ENCODE measurements at places on chromosomes 7 and 10.

GRCh38 chr10:19491166-19491565, 325.1 kb upstream of the PLXDC2 start:
- DNase-seq, result no peak

DNA sequence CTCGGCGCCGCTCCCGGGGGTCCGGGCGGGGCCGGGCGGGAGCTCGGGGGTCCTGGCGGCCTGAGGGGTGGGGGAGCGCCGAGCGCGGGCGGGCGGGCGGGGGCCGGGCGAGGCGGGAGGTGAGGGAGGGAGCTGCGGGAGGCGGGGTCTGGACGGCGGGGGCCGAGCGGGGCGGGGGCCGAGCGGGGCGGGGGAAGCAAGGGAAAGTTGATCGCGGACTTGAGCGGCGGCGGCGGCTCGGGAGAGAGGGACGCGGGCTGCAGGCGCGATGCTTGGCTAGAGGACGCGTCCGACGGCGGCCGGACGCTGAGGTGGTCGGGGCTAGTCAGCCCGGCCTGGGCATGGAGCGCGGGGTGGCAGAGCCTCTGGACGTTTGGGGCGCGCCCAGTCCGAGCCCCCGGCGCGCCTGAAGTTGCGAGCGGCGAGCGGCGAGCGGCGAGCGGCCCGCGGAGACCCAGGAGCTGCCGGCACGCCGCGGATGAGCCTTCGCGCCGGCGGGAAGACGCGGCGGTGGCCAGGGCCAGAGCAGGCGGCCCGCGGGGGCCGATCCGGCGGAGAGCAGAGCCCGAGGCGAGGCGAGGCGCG, at the start of gene CDH23:
CDH23 (plus strand) TSS at position 210 of the 585 bp plus-strand sequence. CDS start 42,912 bp downstream, outside the sequence.
- no peak for DNase-seq

DNA sequence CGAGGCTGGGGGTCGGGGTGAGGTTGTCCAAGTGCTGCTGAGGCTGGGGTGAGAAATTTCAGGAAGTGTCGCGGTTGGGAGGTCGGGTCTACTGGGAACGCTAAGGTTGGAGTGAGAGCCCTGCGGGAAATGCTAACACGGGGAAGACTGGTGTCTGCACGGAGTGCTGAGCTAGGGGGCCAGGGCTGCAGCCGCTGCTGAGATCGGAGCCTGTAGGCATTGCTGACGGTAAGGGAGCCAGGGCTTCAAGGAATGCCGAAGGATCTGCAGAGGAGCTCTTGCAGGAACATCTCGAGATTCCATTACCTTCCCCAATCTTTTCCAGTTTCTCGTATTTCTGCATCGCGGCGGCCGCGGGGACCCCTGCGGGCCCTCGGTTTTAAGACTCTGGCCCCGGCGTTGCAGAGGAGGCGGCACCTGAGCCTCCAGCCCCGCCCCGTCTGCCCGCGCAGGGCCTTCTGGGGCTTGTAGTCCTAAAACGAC, at the start of gene CDK5:
CDK5 (minus strand) TSS at position 392 of the 483 bp plus-strand sequence; CDS start at position 343, 49 bp downstream.
- no peak for DNase-seq

DNA sequence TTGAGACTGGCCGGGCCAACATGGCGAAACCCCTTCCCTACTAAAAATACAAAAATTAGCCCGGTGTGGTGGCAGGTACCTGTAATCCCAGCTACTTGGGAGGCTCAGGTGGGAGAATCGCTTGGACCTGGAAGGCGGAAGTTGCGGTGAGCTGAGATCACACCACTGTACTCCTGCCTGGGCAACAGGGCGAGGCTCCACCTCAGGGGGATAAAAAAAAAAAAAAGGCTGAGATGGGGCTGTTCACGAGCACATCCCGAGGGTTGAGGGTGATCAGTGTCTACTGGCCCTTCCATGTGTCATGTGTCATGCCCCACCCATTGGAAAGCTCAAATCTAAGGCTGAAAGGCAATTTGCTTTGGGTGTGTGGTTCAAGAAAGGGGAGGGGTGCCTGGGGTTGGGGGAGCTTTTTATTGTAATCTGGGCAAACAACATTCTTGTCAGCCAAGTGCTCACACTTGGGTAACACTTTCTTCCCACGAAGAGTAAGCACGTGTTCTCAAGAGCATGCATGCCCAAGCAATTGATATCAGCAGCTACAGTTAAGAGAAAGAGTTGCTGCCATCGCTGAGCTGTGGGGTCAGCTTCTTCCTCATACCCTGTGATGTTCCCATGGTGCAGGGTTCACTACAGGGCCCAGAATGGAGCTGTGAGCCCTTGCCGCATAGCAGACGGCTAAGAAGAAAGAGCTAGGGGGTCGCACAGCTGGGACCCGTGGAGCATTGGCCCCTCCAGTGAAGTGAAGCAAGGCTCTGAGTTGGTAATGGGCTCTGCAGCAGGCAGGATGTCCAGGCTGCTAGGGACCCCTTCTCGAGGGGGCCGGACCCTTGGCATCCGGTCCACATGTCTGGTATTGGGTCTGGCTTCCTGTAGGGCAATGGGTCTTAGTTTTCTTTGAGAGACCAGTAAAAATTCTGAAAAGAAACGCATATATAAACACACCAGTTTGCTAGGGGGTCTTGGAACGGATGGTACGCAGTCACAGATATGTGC, 9.9 kb upstream of the ACSL5 start:
- no peak for DNase-seq

DNA sequence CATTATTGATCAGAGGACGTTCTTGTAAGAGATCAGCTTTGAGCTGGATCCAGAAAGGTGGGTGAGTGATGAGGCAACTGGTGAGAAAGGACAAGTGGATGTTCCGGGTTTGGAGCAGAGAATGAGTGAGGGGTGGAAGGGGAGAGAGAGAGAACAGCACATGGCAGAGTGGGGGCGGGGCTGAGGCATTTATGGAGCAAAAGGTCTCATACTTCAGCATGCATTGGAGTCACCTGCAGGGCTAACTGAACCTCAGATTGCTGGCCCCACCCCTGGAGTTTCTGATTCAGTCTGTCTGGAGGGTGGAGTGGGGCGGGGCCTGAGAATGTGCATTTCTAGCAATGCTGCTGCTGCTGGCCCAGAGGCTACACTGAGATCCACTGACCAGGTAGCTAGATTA, 71.2 kb downstream of the GOLGA7B start:
- DNase-seq, result peak; percentile 42

DNA sequence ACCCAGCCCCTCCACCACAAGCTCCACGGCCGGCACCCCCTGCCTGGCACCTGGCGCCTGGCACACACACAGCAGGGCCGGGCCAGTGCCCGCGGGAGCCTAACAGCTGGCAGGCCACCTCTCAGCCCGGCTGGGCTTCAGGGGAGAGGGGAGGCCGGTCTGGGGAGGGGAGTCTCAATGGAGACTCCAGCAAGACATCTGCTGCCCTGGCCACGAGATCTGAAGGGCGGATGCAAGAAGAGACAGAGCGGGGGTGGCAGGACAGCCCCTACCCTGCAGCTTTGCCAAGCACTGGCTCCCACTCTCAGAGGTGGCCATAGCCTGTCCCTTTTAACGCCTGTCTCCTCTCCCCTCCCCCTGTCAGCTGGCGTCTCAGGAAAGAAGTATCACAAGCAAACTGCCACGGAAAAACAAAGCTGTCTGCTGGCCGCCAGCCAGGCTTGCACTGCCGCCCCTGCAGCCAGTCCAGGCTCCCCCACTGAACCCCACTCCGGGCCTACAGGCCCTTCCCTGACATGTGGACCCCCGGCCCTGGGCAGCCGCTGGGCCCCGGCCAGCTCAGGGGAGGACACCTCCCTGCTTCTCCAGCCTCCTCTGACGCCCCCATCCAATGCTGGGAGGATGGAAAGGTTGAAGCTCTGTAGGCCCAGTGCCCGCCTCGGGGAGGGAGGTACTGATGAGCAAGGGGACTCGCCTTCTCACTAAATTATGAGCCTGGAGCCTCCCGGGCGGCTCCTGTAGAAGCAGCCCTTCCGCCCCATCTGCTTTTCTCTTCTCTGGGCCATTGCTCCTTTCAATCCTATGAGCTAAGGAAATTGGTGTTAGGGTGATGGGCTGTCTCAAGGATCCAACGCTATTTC, 178.4 kb downstream of the ARHGAP12 start:
- DNase-seq, result peak; percentile 75

DNA sequence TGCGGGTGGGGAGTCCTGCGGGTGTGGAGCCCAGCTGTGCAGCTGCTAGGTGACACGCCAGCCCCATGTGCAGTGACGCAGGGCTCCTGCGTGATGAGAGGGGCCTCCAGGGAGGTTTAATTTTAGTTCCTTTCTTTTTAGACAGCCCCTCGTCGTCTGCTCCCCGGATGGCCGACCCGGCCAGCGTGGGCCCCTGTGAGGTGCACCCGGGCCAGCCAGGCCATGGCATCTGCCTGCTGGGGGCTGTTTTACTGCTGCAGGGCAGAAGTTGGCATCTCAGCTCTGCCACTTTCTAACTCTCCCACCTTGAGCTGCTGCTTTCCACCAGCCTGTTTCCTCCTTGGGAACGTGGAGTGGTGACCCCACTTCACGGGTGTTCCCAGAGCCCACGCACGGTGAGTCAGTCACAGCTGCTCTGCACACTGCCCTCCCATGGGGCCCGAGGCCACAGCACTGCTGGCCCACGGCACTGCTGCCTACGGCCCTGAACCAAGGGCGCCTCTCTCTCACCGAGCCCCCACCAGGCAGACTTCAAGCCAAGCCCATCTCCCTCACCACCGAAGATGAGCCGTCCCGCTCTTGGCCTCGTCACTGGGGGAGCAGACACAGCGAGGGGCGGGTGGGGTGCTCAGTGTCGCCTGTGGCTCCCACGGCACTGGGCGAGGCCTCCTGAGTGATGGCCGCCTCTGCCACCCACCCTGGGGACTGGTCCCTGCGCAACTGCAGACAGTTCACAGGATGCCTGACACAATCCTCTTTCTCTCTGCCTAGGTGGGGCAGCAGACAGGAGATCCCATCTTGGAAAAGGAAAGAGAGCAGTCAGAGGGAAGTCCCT, 21.3 kb downstream of the CYP2W1 start:
- DNase-seq, result no peak

GRCh38 chr7:40482845-40483244, 348.0 kb downstream of the SUGCT start:
- DNase-seq, result no peak

GRCh38 chr7:150993511-150993910, 2.7 kb downstream of the NOS3 start:
- DNase-seq, result peak; percentile 79

DNA sequence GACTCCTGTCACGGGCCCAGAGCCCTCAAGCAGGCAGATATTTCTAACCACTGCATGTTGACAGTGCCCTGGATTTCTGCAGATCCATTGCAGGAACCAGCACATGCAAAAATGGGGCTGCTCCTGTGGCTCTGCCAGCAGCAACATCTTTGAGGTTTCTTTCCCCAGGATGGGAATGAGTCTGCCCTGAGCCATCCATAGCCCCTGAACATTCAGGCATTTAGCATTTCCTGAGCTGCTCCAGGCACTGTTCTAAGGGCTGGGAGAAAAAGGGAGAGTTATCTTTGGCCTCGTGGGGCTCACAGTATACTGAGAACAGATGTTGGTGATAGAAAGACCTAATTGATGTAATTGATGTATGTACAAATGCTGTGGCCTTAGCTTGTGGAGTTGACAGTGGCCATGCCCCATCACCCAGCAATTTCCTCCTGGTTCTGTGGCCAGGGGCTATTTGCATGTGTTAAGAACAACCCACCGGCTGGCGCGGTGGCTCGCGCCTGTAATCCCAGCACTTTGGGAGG, 66.0 kb upstream of the LRRC4 start:
- DNase-seq, result no peak

DNA sequence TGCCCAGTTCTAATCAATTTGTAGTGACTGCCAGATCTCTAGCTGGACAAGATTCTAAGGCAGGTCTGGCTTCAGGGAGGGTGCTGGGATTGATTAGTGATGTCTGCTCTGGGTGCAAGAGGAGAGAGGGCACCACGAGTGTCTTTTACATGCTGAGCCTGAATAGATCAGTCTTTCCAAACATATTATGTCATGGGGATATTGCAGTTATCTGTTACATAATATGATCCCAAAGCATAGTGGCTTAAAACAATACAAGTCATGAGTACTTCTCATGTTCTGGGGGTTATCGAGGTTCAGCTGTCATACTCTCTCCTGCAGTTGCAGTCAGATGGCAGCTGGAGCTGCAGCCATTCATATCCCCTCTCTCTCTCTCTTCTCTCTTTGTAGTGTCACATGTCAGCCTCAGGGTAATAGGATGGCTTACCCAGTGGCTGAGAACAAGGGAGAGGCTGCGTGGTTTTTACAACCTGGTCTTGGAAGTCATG, 26.0 kb downstream of the SLC29A3 start:
- DNase-seq, result no peak

- DNase-seq, result no peak
Measured at GRCh38 chr10:133465191-133465949, 11.6 kb downstream of the SCART1 start.

DNA sequence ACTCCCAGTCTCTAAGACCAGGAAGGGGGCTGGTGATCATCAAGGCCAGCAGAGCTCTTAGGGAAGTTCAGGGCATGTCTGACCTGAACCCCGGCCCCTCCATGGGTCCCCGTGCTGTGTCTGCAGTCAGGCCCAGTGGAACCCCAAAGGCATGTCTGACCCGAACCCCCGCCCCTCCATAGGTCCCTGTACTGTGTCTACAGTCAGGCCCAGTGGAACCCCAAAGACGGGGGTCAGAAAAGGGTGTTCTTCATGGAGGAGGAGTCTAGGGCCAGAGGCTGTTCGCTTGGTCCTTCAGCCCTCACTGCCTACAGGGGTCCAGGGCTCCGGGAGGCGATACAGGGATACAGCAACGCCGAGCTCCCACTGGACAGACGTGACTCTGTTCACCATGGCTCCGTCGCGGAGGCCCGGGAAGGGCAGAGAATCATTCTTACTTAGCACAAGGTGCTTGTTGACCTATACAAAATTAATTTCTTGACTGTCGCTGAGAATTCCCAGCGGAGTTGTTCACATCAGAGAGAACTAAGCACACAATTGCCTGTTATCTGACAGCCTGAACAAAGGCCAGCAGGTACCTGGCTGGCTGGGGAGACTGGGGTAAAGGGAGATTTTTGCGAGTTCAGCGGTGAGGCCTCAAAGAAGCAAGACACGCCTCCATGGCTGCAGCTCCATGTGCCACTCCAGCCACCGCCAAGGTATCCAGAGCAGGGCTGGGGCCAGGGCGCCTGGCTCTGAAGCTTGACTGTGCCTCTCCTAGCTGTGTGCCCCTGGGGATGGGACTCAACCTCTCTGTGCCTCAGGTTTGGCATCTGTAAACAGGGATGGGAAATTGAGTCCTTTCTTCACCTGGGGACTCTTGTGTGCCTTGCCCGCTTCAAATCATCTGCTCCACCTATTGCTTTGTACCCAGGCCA, 26.8 kb downstream of the EN2 start:
- peak; percentile 67 for DNase-seq
